ENCODE measurements at places on chromosomes 7 and 10.

DNA sequence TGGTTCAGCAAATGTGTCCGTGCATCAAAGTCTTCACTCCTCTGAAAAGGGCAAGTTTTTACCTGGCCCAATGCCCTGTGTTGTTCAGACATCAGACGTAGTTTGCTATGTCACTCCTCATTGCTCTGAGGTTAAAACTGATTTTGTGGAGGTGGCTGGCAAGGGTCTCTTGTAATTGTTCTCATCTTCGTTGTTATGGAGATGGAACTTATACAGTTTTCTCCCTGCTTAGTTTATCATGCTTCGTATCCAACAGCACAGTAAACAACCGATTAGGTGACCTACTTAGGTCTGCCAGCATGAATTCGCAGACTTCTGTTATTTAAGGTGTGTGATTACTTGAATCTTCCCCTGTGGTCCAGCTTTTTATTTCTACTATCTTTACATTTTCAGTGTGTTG lies 274.1 kb upstream of the SMIM30 start:
- DNase-seq: no peak

DNA sequence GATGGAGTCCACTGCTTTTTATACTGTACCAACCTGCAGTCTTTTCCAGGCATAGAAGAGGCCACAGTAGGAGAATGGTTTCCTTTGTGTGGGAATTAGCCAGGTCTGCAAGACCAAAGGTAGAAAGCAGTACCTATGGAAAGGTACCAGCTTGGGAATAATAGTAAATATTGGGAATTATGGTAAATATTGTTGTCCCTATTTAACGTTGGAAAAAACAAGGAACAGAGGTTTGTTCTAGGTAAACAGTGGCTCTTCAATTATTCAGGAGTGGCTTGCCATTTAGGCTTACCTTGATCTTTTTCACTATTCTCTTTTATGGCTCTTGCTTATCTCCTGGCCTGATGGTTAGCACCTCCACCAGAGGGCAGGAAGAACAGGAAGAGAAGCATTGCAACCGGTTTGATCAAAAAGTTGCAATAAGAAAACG lies 43.9 kb upstream of the GSAP start:
- no peak for DNase-seq

DNA sequence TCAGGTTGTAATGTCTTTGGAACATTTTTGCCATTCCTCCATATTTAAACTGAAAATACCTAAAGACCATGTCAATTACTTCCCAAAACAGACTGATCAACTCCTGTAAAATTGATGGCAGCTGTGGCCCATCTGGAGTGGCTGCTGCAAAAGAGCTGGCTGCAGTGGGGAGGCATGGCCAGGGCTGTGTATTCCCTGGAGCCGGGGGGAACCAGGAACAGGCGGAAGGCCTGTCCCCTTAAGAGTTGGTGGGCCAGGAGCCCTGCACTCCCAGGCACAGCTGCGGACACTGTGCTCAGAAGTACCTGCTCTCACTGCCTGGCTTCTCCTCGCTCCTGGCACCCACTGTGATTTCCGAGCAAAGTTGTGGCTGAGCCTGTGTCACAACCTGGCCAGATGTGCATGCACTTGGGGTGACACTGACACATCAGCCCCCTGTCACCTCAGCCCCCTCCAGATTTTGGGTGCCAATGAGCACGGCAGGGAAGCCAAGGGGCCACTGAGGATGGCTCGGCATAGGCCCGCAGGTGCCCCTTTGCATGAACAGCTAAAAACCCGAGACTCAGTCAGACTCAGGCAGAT lies 116.1 kb downstream of the DGKB start:
- DNase-seq: no peak

- no peak for DNase-seq
Measured at GRCh38 chr7:35797311-35797710, 3.5 kb upstream of the SEPTIN7 start.

- DNase-seq: no peak
Measured at GRCh38 chr7:121103086-121103485, 114.6 kb downstream of the CPED1 start.

GRCh38 chr10:34978080-34978479 lies 112.1 kb downstream of the CUL2 start:
- no peak for DNase-seq

DNA sequence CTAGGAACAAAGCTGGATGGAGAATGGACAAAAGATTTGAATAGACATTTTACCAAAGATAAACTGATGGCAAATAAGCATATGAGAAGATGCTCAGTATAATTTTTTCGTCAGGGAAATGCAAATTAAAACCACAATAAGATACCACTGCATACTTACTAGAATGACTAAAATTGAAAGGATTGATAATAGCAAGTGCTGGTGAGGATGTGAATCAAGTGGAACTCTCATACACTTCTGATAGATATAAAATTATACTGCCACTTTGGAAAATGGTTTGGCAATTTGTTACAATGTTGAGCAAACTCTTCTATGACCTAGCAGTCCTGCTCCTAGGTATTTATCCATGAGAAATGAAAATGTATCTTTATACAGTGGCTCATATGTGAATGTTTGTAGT lies 83.3 kb downstream of the EXOC6 start:
- no peak for DNase-seq

GRCh38 chr7:92874567-92874966 lies 38.2 kb upstream of the CDK6 start:
- no peak for DNase-seq

GRCh38 chr7:150962553-150963399 lies 15.3 kb downstream of the KCNH2 start:
- DNase-seq: peak; percentile 60

DNA sequence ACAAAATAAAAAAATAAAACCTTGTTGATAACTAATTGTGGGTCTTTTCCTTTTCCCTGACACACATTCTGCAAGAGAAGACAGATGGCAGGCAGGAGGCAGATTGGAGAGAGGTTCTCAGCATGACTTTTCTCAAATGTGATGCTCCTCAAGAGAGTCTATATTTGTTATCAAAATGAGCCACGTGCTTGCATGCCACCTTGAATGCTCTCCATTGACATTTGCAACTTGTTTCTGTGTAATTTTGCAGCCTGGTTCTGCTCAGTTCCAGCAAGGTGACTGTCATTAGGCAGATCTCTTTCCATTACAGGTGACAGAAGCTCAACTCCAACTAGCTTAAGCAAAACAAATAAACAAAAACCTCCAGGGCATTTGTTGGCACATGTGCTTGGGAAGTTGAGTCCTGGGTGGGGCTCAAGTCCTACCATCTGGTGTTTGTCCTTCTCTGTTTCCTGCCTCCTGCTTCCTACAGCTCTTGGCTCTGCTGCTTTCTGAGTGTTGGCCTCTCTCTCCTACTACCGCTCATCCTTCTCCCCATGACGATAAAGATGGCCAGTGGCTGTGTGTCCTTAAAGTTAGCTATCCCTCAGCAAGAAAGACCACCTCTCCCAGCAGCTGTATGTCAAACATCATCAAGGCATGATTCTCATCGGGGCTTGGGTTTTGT lies 56.7 kb downstream of the GRK5 start:
- DNase-seq: no peak

DNA sequence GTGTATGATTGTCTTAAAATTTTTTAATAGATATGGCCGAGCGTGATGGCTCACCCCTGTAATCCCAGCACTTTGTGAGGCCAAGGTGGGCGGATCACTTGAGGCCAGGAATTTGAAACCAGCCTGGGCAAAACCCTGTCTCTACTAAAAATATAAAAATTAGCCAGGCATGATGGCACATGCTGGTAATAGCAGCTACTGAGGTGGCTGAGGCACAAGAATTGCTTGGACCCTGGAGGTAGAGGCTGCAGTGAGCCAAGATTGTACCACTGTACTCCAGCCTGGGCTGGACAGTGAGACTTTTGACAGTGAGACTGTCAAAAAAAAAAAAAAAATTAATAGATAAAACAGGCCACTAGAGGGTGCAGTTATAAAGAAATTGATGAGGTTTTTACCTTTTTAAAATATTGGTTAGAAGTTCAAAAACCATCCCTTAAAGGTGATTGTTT lies 20.5 kb downstream of the NOM1 start:
- DNase-seq: no peak

- no peak for DNase-seq
Measured at GRCh38 chr10:124472071-124472470, 10.4 kb downstream of the LHPP start.

DNA sequence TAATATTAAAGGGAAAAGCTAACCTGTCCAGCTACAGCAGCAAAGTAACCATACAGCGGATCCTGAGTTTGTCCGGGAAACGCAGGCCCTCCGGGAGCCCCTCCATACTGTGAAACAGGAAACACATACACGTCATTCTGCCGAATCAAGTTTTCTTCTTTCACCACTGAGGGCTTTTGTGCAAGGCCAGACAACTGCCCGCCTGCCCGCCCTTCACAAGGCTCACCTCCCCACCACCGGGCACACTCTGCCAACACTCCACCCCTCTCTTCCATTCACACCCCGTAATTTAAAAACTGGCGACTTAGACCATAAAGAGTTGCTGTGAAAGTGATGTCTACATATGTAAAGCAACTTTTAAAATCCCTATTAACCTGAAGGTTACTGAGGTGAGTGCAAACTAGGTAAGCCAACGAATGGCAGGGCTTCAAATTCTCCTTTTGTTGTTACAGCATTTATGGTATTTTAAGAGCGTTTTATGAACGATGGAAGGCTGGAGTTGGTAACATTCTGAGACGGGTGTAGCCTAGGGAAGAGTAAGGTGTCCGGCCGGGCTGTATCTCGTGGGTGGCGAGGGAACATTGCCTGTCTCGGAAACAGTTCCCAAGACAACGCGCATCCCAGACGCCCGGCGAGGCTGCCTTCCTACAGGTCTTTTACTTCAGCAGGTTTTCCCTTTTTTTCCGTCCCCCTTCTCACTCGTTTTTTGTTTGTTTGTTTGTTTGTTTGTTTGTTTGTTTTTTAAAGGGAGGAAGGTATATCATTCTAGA lies 817 bp downstream of the SRI start:
- peak; percentile 61 for DNase-seq

GRCh38 chr7:129412501-129412900 lies 21.7 kb upstream of the STRIP2 start:
- DNase-seq: no peak

DNA sequence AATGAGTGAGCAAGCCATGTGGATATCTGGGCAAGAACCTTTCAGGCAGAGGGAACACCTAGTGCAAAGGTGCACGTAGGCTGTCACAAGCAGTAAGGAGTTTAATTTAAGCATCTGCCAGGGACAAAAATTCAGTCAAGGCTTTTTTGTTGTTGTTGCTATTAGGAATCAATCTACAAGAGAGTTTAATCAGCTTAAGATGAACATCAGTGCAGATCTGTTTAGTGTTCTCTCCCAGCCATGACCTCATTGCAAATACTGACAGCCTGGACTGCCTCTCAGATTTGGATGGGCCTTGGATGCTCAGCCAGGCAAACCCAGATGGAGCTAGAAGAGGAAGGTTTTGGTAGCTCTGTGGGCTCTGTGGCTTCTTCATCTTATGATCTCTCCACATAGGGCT lies 3.3 kb upstream of the GLCCI1 start:
- DNase-seq: no peak

DNA sequence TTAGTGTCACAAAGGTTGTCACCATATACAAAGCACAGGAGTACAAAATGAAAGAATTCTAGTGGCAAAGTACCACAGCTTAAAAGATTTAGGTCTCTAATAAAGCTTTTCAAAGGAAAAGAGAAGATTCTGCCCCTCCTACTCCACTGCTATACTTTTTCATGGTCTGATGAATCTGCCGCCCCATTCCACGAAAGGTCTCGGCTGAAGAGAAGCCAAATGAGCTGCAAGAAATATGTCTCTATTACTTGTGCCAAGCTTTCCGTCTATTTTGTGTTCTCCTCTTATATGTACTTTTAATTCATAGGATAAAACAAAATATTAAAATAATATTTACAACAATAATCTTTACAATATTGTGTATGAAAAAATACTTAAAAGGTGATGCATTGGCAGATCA lies 222.6 kb downstream of the ANK3 start:
- no peak for DNase-seq

GRCh38 chr7:29946428-29947186 lies 43.0 kb downstream of the SCRN1 start:
- DNase-seq: no peak

DNA sequence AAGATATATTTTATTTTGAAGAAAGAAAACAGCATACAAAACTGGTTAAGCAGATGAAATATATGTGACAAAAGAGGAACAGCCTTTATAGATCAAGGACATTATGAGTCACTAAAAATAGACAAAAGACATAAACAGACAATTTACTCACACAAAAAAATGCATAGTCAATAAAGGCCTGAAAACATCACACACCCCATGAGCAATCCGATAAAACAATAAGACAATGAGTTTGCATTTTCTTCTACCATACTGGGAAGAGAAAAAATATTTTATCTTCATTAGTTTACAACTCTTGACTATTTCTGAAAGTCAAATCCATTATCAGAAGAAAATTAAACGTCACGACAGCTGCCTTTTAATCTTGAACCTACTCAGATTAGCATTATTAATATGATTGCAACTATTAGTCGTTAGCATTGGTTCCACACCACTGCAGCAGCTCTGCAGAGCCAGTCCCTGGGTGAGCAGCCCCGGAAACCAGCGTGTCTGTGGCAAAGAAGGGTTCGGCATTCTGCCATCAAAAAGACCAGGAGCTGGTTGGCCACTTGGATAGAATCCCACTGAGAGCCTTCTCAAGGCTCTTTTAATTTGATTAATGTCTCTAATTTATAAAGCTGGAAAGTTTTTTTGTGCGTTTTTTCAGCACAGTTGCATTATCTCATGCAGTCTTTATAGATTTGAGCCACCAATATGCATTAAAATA lies 305.4 kb upstream of the SHH start:
- no peak for DNase-seq

DNA sequence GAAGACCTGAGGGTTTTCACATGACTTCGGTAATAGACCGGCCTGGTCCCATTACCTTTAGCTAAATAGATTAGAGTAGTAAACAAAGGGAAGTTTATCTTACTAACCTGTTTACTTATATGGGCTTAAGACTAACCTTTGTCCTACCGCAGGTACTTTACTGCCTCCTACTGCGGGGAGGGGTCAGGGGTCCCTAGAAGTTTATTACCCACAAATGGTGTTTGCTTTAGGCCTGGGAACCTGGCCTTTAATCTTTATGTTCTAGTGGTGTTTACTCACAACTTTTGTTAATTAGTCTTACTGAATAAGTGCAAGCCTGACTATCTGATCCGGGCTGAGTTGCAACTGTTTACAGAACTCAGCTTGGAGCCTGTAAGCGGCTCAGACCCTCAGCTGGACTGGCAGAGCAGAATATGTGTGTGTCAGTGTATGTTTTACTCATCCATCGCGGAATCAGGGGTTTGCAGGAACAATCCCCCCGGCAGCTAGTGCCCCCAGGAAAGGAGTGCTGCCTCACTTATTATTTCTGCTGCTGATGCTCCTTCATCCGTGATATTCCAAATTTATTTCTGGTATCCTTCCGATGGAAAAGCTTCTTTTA lies 578.9 kb upstream of the SEMA3D start:
- no peak for DNase-seq

Data from hindlimb muscle (tissue), 1 donor.